ENCODE measurements at places on chromosomes 13 and 19.

DNA sequence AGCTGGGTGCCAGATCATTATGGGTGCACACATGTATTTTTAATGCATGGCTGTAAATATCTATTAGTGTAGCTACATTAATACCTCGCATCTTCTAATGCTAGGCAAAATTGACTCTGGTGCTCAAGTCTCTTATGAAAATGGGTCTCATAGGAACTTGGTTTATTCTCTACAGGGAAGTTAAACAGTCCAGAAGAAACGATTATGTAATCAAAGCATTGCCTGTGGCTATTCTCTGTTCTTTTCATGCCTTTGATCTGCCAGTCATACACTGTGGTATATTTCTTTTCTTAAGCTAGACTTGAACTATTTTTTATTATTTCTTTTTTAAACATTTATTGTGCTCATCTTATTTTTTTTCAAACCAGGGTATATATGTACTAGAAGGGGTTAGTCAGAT is 1015.0 kb downstream of the SLITRK1 start:
- DNase-seq = no peak

DNA sequence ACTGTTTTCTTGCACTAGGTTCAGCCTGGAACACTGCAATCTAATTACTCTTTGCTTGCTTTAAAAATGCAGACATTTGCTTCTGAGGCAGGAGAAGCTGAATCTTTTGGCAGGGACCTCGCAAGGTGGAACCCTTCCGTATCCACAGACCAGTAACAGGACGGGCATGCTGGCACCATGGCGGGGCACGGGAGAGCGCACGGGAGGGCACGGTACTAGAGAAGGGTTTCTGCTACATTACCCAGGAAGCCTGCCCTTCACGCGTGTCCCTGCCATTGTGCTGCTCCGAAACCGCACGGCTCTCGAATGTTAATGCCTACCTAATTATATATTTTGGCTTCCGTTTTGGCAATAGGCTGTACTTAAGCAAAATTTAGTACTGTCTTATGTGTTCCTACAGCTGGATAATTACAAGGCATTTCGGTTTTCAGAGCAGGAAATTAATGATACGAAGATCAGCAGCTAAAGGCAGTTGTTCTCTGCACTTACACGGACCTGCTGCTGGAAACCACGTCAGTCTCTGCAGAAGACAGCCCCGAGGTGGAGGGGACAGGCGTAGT is 430.4 kb downstream of the IRS2 start:
- no peak for DNase-seq

- no peak for DNase-seq
These were observed 4.4 kb downstream of the SULT2A1 start for GRCh38 chr19:47881757-47882156.

GRCh38 chr19:52990759-52991418 is 22.8 kb upstream of the ERVV-1 start:
- DNase-seq = no peak

- DNase-seq = no peak
These were observed 13.6 kb upstream of the SLC15A1 start for GRCh38 chr13:98765996-98766519.

- no peak for DNase-seq
These were observed 34.9 kb downstream of the TNFSF13B start for GRCh38 chr13:108304170-108305016.

DNA sequence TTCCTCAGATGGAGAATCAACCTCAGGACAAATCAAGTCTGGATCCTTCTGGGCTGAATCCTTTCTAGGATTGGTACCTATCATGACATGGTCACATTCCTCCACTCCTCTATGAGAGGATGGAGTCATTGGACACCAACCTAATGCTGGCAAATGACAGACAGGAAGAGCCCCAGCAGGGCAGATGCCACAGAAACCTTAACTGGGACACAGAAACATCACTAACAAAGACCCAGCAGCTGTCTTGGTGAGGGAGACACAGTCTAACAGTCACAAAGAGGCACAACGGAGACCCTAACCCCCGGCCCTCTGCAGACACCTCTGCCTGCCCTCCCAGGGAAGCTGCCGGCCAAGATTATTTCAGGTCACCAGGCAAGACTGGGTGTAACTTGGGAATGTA is 2.1 kb downstream of the ANKRD27 start:
- DNase-seq = no peak

DNA sequence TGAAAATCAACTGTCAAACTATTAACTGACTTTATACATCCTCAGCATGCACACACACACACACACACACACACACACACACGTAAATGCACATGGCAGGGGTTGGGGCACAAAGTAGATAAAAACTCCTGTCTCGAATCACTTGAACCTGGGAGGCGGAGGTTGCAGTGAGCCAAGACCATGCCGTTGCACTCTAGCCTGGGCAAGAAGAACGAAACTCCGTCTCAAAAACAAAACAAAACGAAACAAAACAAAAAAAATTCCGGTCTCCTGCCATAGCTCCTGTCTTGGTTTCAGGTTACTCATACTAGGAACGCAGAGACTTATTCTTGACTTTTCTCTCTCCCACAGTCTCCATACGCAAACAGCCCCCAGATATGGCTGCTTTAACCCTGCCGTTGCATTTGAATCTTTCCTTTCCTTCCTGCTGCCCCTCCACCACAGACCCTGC is 148.9 kb downstream of the SHISA2 start:
- no peak for DNase-seq

DNA sequence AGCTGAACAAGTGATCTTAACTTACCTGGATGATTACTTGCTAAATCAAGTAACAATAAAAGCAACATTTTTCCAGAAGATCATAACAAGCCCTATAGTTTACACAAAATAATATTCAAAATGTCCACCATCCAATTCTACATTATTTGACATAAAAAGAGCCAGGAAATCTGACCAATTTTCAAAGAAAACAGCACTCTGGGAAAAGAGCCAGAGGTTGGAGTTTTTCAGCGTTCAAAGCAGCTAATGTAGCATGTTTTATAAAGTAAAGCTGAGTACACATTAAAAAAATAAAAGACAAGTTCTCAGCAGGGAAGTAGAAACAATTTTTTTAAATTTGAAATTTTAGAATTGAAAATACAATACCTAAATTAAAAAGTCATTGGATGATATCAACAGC is 62.6 kb downstream of the UFM1 start:
- DNase-seq = no peak

GRCh38 chr13:66543780-66544179 is 686.4 kb downstream of the PCDH9 start:
- no peak for DNase-seq

- DNase-seq = no peak
These were observed 21.2 kb downstream of the ELAVL1 start for GRCh38 chr19:7983995-7984837.

DNA sequence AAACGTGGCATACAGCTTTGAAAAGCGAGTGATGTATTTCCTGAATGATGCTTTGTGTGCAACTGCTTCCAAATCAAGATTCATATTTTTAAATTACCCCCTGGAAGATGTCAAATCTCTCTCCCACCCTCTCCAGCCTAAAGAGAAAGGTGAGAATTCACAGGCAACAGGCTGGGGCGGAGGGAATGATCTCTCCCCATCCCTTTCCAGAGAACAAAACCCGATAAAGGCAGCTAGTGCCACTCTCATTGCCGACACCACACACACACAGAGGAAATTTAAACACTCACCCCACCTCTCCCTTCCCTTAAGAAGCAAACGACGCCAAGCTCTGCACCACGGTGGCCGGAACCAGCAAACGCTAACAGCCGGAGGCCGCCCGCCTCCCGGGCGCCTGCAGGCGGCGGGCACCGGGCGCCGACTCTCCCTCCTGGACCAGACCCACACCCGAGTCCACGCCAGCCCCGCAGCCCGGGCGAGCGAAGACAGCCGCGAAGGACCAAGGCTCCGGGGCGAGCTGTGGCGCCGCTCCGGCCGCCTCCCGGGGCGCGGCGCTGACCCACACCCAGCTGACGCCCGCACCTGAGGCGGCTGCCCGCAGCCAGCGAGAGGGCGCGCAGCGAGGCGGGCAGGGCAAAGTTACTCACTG is 477 bp downstream of the LNX2 start:
- no peak for DNase-seq

DNA sequence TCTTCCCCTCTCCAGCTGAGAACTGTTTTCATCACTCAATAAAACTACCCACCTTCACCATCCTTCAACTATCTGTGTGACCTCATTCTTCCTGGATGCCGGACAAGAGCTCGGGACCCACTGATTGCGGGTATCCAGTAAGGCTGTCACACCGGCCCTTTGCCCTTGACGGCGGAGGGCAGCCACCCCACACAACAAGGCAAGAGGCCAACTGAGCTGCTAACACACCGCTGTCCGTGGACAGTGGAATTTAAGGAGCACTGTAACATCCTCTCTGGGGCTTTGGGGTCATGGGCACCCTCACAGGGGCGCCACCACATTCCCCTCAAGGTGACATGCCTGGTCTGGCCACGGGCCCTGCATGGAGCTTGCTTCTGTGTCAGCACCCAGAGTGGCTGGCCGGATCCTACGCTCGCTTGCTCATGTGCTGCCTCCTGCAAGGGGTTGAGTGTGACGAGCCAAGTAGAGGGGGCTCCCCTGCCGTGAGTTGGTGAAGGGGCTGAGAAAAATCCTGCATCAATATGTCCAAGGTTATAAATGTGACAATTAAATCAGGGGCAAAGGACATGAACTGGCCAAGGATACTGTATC is 31.4 kb downstream of the LHFPL6 start:
- DNase-seq = no peak

DNA sequence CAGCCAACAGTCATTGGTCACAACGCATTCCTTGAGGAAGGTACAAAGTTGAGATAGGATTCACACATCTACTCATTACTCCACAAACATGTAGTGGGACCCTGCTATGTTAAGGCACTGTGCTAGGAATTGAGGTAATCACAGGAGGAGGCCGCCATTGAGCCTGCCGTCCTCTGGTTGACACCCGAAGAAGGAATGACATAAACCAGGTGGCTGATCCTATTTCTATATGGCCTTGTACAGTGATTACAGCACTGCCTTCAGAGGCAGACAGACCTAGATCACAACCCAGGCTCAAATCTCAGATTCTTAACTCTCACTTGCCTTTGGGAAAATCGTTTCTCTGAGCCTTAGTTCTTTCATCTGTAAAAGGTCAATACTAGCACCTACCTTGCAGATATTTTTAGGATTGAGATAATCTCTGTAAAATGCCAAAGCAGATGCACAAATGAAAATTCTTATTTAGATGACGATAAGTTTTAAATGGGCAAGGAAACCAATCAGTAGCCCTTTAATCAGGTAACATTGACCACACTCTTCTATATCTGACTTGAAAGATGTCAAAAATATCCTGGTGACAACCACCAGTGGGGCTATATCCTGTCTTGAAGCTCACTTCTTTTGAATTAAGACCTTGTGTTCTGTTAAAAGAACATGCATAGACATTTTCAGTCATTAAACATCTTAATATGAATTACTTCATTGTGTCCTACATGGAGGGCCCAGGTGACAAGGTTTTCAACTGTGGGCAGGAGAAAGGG is 251.6 kb downstream of the KCTD12 start:
- DNase-seq = no peak

DNA sequence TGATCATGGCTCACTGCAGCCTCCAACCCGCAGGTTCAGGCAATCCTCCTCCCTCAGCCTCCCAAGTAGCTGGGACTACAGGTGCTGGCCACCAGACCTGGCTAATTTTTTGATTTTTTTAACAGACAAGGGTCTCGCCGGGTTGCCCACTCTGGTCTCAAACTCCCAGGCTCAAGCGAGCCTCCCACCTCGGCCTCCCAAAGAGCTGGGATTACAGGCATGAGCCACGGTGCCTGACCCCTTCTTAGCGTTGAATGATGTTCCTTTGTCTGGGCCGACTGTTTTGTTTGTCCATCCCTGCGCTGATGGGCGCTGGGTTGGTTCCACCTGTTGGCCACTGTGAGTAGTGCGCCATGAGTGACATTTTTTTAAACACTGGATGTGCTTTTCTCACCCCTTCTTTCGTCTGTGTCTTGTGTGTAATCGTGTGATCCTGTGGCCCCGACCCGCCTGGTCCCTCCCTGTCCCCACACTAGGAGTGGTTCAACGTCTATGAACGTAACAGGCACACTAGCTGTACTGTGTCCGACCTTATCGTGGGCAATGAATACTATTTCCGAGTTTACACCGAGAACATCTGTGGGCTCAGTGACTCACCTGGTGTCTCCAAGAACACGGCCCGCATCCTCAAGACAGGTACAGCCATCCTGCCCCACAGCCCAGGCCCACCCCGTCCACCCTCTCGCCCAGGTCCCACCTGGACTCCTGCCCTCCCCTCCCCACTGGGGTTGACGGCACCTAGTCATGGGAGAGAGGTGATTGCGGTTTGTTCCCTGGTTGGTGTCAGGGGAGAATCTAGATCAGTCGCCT is 15.0 kb upstream of the EMC10 start:
- DNase-seq = peak; percentile 67

GRCh38 chr13:44051405-44051804 is 171.7 kb downstream of the LACC1 start:
- no peak for DNase-seq

- DNase-seq = no peak
These were observed 123.0 kb downstream of the KDM4B start for GRCh38 chr19:5091684-5092480.

DNA sequence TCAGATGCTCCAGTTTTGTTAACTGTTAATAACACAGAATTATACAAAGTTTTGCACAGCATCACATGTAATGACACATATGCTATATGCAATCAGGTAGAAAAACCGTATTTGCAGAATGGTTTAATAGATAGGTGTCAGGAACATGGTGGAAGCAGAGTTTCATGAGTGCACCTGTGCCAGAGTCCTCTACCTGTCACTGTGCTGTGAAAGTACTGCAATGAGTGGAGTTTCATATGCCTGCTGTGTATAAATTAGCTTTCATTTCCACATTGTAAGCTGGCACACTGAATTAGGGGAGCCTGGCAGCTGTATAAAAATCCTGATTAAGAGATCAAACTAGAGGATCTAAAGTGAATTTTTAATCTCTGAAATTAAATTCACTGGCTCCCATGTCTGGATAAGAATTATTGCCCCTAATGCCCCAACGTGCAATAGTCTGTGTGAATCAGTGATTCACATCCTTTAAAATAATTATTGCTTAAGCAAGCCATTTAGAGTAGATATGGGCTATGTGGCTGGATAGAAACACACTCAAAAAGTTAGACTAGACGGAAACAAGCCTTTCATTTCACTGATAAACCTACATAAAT is 8.5 kb upstream of the EEF1AKMT1 start:
- DNase-seq = no peak

DNA sequence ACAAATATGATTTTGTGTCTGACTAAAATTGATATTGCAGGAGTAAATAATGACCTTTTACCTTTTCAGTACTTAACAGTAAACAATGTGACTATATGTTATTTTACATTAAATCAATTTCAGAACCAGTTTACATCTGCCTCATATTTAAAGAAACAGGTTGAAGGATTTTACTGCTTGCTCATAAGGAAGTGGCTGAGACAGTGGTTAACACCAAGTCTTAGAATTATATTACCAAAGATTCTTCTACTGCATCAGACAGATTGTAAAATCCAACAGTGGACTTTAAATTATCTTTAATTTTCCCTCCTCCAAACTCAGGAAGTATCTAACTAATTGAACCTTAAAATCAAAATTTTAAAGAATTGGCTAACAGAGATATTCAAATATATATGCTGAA is 1929.9 kb downstream of the PCDH9 start:
- no peak for DNase-seq

Data from right forelimb (tissue), 1 donor.